ENCODE measurements at places on chromosomes 6 and 20.

- DNase-seq: no peak
Measured at GRCh38 chr6:162395181-162395580, 332.4 kb downstream of the PRKN start.

GRCh38 chr6:147222160-147222838 lies 18.1 kb downstream of the STXBP5 start:
- DNase-seq: peak; percentile 32

- DNase-seq: no peak
Measured at GRCh38 chr6:40439026-40439800, 148.0 kb downstream of the LRFN2 start.

DNA sequence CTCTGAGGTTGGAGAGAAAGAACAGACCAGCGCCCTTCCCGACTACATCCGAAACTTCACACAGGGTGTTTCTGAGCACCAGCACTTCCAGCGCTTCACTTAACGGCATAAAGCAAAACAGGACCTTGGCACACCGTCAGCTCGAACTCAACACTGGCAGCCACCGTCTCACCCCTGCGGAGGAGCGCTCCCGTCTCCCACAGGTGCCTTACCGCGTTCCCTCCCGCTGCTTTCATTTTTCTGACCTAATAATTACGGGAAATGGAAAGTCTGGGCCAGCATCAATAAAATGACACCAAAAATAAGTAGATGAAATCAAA lies 37.7 kb upstream of the SYNJ2 start:
- DNase-seq: no peak

DNA sequence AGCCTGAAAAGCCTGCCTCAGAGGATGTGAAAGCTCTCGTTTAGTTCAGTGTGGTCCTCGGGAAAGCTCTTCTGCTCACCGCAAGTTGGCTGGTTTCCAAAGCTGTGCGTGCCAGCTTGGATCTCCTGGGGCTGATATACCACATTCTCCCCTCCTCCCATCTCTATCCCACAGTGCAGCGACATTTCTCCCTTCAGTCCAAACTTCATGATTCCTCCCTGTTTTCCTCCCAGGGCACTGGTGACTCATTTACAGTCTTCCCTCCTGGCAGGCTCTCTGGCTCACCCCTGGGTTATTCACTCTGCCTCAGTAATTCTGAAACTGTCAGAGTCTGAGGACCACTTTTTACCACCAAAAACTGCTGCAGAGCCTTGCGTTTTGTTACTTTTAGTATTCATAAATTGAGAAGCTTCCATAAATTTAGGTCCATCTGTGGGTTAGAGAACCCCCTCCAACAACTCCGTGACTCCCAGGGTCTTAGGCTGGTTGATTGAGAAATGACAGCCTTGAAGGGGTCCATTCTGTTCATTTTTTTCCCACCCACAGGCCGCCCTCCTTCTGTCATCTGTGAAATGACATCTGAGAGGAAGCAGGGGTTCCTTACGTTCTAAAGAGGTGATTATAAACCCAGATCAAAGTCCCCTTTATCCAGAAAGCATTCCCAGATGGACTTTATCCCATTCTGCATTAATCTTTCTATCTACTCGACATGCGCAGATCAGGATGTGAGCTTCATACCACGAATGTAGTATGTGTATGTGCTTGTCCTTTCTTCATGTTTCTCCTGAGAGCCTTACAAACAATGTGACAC lies 6.1 kb downstream of the TRIM10 start:
- no peak for DNase-seq

DNA sequence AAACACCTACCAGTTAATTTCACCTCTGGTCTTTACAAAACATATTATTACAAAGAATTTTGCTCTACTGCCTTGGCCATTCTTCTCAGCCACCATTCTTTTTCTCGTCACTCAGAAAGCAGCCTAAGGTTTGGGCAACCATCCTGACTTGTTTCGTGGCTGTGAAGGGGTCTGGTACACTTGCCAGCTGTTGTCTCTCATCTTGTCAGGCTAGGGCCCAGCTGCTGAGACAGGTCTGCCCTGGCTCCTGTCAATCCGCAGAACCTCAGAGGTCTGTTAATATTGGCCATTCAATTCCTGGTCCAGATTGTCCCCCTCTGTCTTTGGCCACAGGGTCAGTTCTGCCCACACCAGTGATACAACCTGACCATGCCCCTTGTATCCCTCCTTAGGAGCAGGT lies 197.7 kb downstream of the UBE3D start:
- DNase-seq: no peak

- peak; percentile 58 for DNase-seq
Measured at GRCh38 chr6:15623276-15624116, 39.3 kb downstream of the DTNBP1 start.

GRCh38 chr6:79657238-79657637 lies 26.1 kb downstream of the SH3BGRL2 start:
- no peak for DNase-seq

GRCh38 chr6:146913842-146914488 lies 290.3 kb upstream of the STXBP5 start:
- DNase-seq: peak; percentile 90

- DNase-seq: no peak
Measured at GRCh38 chr6:110566346-110567125, 90.1 kb upstream of the SLC22A16 start.

GRCh38 chr6:23445157-23445710 lies 680.8 kb upstream of the NRSN1 start:
- DNase-seq: no peak

- no peak for DNase-seq
Measured at GRCh38 chr20:61762167-61762710, 303.4 kb downstream of the TAF4 start.

DNA sequence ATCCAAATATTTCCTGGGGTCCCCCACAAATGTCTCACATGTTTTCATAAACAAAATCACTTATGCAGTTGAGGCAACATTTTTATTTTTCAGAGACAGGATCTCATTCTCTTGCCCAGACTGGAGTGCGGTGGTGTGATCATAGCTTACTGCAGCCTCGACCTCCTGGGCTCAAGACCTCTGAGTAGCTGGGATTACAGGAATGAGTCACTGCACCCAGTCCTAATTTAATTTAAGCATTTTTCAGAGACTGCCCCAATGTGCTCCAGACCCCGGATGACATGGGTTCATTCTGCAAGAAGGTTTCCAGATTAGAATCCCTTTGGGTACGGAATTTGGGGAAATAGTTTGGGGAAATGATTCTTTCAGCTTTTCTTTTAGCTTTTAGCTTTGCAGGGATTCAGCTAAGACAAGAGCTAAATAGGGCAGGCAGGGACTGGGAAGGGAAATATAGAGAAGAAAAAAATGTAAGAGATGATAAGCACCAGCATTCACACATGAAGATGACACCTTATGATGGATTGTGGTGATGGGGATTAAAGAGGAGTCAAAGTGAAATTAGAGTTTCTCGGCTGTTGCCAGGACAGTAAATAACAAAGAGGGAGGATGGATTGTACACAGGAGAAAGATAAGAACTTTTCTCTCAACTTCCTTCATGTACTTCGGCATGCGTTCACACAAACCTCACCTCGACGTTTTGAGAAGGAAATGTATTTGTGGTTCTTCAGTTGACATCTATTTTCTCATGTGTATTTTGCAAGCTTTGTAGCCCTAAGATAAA lies 169.4 kb upstream of the TAB2 start:
- DNase-seq: no peak

DNA sequence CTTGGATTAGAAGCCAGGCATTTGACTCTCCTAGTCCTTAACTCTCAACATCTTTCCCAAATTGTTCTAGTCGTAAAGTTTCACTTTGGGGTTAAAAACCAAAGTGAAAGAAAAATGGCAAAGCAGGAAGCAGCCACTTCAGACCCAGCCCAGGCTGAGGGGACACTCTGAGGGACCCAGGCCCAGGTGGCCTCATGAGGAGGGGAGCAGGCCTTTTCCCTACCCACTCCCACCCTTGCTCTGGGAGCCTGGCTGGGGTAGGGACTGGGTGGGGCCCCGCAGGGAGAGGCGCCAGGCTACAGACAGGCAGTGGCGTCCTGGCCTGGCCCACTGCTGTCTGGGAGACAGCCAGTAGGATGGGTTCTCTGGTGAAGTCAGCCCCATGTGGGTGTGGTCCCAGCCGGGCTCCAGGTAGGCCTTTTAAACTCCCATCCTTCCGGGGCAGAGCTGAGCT lies 68.7 kb upstream of the MYL9 start:
- DNase-seq: no peak

GRCh38 chr20:2135013-2135412 lies 33.4 kb downstream of the STK35 start:
- no peak for DNase-seq

Measured in NB4 (cell line).